Stimulated activated naive CD4-positive, alpha-beta T cell treated with Interleukin-2 at 50 U/mL for 16 hours (primary cell): ENCODE measurements at places on chromosomes 12 and 14.

DNA sequence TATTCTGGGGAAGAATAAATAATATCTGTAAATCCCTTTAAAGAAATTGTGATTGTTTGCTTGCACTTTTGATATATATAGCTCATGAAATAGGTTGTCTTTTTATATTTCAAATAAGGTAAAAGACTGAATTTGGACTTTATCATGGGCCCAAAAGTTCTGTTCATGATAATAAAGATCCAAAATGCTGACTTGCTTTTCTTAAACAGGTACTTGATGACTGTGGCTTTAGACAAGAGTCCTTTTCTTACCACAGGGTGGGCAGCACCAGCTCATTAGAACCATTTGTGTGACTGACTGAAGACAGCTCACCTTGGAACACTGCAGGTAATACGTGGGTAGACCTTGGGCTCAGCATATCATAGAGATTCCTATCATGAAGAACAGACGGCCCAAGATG is 432.6 kb downstream of the ETNK1 start:
- DNase-seq: no peak

GRCh38 chr14:82113710-82114109 is 580.1 kb upstream of the SEL1L start:
- DNase-seq: no peak

GRCh38 chr14:21723431-21724045 is 49.9 kb upstream of the OR4E1 start:
- DNase-seq: peak; percentile 21

- no peak for DNase-seq
Observed at GRCh38 chr14:55448141-55448614, 7.8 kb upstream of the TBPL2 start.

- DNase-seq: no peak
Observed at GRCh38 chr14:100914597-100915021, 11.1 kb upstream of the RTL1 start.

DNA sequence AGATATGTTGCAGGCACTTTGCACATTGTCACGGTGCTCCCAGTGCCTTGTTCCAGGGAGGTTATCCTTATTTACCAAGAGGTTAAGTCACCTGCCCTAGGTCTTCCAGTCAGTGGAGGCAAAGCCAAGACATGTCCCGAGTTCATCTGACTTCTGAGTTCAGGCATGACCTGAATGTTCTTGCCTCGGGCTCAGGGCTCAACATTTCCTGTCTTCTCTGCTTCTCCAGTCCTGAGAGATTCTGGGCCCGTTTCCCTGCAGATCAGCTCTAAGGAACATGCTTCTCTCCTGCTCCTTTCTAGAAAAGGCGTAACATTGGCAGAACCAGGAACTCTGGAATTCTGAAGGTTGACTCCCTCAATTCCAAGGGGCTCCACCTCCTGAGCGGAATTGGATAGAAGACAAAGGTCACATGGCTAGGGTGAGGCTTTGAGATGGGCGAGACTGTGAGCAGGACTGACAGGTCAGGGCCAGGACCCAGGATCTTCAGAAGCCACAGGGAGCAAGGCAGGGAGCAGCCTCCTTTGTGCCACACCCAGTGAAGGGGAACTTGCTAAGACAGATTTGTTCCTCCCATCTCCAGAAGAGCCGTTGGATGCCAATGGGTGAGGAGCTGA is 19.9 kb downstream of the BDKRB2 start:
- DNase-seq: no peak

DNA sequence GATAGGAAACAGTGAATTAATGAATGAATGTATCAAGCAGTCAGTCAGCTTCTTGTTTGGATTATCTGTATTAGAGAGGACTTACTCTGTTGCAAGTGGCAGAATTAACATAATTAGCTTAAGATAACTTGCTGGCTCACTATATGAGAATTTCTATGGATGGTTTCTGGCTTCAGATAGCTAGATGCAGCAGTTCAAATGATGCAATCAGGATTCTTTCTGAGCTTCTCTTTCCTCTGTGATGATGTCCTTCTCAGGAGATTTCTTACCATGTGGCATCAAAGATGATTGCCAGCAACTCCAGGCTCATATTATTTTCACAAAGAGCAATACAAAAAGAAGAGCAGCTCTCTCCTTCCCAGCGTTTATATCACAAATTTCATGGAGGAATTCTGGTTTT is 30.7 kb downstream of the FRMD6 start:
- no peak for DNase-seq

DNA sequence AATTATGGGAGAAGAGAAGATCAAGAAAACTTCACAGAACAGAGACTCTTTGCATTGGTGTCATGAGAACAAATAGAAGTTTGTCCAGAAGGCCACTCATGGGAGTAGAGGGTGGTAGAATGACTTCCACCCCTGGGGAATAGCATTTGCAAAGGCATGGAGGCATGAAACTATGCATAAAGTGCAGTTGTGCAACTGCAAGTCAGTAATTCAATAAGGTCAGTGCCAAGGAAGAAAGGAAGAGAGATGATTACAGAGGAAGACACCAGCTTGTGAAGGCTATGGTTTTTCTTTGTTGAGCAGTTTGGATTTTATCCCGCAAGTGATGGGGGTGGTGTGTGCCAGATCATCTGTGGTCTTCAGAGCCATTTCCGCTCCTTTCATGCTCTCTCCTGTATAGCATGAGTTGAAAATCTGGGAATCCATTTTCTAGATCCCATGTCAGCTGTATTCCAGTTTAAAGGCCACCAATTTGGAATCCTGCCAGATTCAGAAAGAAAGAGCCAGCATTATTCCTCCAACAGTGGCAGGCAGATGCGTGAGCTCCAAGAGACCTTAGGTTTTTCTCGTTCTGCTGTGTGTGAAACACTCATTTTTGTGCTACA is 67.6 kb upstream of the GRIN2B start:
- no peak for DNase-seq

DNA sequence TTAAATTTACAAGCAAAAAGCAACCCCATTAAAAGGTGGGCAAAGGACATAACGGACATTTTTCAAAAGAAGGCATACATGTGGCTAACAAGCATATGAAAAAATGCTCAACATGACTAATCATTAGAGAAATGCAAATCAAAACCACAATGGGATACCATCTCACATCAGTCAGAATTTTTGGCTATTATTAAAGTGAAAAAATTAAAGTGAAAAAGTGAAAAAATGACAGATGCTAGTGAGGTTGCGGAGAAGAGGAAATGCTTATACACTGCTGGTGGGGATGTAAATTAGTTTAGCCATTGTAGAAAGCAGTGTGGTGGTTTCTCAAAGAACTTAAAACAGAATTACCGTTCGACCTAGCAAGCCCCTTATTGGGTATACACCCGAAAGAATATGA is 7.9 kb downstream of the OTOGL start:
- no peak for DNase-seq

DNA sequence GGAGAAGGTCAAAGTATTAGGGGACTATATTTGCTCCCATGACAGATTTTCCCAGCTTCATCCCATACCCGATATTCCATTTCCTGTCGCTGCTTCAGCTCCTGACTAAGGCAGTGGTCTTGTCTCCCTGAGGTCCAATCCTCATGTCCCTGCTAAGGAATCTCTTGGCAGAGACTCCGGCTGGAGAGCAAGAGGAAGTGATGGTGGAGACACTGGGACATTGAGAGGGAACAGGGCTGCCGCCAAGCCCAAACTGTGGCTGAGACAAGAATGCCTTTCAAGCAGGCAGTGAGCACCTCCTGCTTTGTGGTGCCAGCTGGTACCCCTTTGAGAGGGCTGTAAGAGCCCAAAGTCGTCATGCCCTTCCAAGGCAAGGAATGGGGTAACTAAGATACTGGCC is 5.5 kb downstream of the SP7 start:
- no peak for DNase-seq

- peak; percentile 46 for DNase-seq
Observed at GRCh38 chr12:54991161-54991990, 6.8 kb upstream of the TESPA1 start.
